ENCODE measurements at places on chromosomes 6 and 20.

DNA sequence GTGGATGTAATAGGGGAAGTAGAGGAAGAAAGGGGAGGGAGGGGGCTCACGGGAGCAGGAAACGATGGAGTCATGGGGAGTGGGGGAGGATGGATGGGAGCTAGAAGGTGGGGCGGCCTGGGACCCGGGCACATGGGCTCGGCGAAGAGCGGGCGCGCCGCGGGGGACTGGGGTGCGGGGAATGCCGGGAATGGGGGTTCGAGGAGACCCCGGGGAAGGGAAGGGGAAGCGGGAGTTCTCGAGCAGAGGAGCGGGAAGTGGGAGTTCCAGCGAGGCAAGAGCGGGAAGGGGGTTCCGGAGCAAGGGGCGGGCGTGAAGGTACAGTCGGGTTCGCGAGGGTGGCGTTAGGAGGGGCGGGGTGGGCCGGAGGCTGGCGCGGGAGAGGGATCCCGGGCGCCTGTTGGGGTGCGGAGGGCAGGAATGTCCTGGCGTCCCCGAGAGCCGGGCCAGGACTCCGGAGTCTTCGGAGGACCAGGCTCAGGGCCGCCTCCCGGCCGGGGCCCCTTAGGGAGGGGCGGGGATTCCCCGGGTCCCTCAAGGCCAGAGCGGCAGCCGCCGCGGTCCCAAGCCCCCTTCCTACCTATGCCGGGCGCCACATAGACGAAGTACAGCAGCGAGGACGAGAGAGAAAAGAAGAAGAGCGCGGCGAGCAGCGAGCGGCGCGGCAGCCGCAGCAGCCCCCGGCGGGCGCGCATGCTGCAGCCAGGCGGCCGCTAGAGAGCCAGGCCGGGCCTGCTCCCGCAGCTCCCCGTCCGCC is 504 bp downstream of the B4GALT5 start:
- DNase-seq: peak; percentile 17

DNA sequence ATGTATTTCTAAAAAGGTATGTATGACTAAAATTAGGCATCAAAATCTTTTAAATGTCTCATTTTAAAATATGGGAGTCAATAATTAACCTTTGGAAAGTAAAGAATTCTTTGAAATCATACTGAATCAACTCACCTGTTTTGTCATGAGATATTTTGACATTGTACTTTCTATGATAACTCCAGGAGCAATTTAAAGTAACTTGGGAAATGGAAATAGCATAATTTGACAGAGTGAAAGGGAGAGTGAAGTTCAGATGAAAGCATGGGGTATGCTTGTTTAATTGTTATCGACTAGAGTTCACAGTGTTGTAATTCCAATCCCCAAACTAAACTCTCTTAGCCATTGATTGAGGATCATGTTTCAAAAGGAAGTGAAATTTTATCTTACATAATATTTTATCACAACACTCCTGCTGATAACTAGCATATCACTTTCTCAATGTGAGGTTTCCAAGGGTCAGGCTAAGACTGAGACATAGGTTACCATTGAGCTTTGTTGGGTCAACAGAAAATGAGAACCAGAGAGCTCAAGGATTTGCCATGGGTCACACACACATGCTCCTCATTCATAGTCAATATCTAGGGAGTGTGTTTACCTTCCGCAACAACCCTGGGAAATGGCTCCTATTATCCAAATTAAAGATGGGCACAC is 2.3 kb downstream of the GSTA1 start:
- DNase-seq: no peak

- DNase-seq: no peak
Measured at GRCh38 chr6:169589293-169589692, 112.5 kb downstream of the WDR27 start.

GRCh38 chr20:17059465-17059864 is 167.4 kb upstream of the PCSK2 start:
- DNase-seq: no peak

DNA sequence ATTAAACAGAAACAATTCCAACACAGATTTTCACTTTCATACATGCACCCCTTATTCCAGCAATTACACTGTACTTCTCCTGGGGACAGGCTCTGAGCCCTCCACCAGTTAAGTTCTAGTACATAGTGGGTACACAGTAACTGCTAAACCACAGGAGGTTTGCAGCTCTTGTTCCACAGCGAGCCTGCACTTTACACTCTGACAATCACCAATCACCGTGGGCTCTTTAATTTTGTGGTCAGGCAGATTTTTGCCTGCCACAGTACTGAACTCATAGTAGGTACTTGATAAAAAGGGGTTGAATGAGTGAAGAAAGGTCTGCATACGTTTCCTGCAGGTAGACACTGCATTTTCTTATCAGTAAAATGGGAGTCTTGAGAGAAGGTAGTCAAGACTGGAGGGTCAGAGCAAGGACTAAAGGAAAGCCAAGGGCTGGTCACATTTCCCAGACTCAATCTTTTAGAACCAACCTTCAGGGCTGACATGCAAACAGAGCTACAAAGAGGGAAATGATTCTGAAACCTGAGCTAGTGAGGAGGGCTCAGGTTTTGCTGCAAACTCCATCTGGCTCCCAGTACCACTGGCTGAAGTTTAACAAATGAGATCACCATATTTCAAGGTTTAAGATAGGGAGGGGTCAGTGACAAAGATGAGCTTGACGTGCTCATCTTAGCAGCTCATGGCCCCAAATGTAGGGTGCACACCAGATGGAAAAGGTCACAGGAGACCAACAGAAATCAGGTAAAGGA is 404.6 kb downstream of the BTBD9 start:
- no peak for DNase-seq

- no peak for DNase-seq
Measured at GRCh38 chr6:113630738-113631535, 226.2 kb upstream of the MARCKS start.

DNA sequence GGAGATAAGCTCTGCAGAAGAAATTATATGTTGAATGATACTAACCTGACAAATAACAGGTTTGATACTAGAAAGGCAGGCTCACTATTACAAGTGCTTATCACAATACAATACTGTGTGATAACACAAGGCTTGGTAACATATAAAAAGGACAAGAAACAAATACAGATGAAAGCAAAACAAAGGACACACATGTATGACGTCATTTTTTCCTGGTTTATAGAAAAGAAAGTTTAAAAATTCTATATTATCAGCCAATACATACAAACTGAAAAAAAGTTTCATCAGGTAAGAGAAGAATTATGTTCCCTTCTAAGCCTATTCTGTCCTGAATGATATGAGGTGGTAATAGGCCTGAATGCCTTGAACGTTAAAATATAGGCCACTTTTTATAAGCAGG is 32.3 kb upstream of the MCM9 start:
- DNase-seq: no peak

DNA sequence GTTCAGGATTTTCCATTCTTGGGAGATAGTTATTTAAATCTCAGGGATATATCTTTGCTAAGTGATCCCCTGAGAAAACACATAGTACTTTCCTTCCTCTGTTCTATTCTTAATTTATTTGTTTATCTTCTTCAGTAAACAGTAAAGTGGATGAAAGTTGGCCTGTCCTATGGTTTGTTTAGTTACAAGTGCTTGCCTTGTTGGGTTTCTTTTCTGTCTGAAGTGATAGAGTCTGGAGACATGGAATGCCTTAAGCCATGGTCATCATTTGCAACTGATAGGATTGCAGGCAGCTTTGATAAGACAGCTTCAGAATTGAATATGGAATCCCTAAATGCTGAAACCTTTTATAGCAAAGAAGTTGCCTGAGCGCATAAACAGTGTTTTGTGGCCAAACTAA is 4.9 kb downstream of the ADGRG6 start:
- no peak for DNase-seq

GRCh38 chr20:11234608-11235007 is 560.8 kb upstream of the JAG1 start:
- DNase-seq: no peak

DNA sequence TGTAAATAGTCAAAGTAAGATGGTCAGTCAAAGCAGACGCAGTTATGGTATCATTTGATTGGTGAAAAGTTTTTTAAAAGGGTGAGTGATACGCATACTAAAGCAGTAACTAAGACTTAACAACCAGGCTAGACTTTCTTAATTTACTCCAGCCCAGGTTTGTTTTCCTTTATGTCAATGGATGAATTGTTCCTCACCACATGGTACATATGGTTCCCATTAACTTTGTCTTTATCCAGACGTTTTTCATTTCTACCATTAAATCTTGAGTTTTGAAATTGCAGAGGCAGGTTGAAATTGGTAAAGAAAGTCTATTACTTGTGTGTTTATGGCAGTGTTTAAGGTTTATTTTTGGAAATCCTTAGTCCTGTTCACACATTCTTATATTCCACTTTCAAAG is 98.5 kb upstream of the SCGN start:
- DNase-seq: no peak

GRCh38 chr6:83310046-83310445 is 116.9 kb downstream of the RWDD2A start:
- DNase-seq: no peak
